ENCODE measurements at places on chromosomes 1 and 21.

- no peak for DNase-seq
Observed at GRCh38 chr1:214404154-214404553, 123.2 kb downstream of the SMYD2 start.

GRCh38 chr1:151989211-151989862 lies 4.3 kb downstream of the S100A10 start:
- no peak for DNase-seq

- DNase-seq, result no peak
Observed at GRCh38 chr21:38291874-38292273, 35.1 kb downstream of the KCNJ15 start.

DNA sequence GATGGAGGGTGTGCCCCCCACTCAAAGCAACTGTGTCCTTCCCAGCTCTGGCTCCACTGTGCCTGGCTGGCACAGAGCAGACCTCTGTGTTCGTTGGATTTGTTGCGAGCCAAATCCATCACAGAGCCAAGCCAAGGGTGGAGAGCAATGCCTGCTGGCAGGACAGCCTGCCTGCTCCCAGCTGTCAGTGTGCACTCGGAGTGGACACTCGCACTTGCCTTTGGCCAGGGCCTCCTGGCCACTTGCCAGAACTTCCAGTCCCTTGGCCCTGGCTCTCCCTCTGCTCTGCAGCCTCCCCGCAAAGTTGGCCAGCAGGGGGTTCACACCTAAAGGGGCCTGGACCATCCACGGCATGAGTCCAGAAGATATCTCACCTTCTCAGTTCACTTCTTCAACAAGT lies 16.4 kb downstream of the HEYL start:
- DNase-seq, result peak; percentile 25

DNA sequence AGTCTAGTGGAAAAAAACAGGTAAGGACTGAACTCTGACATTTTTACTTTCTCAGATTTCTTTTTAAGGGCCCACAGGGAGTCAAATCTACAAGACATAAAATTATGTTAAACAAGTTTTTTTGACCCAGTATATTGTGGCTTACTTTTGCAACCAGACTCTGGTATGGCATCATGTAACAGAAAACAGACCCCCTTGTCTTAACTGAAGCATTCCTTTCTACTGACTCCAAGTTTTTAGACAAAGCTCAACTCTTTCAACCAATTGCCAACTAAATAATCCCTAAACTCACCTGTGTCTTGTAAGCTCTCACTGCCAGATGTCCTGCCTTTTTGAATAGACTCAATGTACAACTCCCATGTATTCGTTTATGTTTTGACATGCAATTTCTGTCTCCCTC lies 64.3 kb downstream of the FASLG start:
- DNase-seq, result no peak

DNA sequence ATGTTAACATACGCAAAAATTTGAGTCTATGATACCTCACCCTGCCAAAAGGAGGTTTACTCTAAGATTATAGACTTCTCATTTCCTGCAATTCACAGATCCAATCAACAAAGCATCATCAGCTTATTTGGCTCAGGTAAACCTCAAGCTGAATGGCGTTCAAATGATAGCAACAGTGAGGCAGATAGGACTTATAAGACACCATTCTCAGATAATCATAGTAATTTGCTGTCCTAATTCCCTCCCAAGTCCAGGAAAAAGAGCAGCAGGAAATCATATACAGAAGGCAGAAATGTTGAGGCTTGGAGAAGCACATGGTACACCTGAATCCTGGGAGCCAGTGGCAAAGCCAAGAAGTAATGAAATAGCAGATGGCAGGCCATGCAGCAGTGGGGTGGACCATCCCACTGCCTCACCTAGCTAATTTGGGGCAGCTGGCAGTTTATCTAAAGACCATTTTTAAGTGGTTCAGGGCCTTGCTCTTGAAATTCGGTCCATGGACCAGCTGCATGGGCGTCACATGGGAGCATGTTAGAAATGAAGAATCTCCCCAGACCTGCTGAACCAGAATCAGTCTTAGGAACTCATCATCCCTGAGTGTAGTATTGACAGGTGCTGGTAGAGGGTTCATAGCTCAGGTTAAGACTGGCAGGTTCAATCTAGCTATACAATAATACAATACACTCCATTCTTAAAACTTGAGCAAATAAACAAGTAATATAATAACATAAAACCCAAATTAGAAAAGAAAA lies 57.7 kb downstream of the ASTN1 start:
- no peak for DNase-seq

DNA sequence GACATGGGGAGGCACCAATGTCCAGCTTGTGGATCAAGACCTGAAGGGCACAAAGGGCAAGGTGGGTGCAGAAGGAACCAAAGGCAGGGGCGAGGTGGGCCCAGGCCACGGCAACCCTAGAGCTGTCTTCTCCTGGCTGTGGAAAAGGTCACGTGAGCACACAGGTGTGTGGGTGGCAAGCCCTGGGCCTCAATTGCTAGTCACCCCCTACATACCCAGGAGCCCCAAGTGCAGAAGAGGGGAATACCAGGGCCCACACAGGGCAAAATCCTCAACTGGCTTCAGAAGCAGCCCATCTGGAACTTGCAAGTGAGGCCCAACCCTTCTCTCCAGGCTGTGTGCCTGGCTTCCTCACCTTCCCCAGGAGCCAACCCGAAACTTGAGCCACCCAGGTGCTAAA lies 25.6 kb downstream of the ZBTB17 start:
- no peak for DNase-seq

DNA sequence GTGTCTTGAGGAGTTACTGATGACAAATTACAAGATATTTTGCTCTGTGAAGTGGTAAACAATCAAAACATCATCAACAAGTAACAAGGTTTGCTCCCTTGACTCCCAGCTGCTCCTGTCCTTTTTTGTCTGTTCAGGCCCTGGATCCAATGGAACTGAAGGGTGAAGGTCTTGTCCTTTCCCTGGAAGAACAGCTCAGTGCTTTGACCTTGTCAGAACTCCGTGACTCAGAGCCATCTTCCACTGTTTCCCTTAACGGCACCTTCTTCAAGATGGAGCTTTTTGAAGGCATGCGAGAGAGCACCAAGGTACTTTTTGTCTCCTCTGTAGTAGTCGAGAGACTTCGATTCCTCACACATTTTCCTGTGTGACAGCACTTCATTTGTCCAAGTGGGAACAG lies 29.0 kb downstream of the TRIM45 start:
- no peak for DNase-seq

DNA sequence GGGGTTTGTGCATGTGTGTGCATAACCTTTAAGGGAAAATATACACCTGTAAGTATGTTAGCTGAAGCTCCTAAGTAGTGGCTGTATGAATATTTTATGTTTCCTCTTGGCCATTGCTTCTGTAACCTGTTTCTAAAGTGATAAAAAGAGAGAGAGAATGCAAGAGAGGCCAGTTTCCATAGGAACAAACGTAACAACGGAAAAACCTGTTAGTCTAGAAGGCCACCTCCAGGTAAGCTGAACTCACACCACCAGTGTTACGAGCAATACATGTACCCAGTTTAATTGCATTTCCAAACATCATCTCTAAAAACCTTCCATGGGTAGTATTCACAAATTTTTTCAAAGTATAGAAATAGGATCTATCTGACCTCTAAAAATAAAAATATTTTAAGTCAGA lies 63.1 kb downstream of the PLPPR4 start:
- no peak for DNase-seq

DNA sequence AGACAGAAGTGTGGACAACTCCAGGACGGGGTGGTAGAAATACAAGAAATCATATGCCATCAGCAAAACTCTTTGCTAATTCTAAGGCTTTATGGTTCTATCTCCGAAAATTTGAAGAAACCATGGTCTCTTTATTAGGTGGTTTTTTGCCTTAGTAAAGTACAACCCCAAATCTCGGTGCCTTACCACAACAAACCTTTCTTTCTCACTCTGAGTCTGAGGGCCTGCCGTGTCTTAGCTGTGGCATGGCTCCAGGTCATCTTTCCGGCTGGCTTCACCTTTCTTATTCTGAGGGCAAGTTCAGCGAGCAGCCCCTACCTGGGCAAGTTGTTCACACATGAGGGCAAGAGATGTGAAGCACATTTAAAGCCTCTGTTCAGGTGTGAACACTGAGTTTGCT lies 280.6 kb downstream of the TTLL7 start:
- DNase-seq, result no peak

- DNase-seq, result no peak
Observed at GRCh38 chr1:230140221-230141020, 73.4 kb downstream of the GALNT2 start.

DNA sequence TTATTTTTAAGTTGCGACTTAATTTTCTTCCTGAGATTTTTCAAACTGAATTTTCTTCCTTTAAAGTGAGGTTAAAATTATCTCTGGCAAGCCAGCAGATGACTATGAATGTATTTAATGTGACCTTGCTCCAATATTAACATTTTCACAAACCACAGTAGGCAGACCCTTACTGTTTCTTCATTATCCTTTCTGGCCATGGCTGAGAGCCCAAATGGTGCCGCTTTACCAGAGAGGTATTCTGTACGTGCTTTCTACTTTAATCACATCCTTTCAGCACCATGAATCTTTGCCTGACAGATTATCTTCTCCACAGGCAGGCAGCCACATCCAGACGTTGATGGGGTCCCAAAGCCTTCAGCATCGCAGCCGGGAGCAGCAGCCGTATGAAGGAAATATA lies 129.6 kb downstream of the LRRC40 start:
- no peak for DNase-seq

GRCh38 chr1:41485605-41486004 lies 1.1 kb upstream of the EDN2 start:
- DNase-seq, result no peak

- no peak for DNase-seq
Observed at GRCh38 chr1:17145648-17146047, 26.4 kb upstream of the PADI2 start.

GRCh38 chr1:116889380-116889779 lies 20.3 kb upstream of the PTGFRN start:
- no peak for DNase-seq

- DNase-seq, result no peak
Observed at GRCh38 chr21:29708401-29708800, 231.4 kb downstream of the GRIK1 start.

- no peak for DNase-seq
Observed at GRCh38 chr1:25450891-25451290, 20.2 kb downstream of the MACO1 start.

DNA sequence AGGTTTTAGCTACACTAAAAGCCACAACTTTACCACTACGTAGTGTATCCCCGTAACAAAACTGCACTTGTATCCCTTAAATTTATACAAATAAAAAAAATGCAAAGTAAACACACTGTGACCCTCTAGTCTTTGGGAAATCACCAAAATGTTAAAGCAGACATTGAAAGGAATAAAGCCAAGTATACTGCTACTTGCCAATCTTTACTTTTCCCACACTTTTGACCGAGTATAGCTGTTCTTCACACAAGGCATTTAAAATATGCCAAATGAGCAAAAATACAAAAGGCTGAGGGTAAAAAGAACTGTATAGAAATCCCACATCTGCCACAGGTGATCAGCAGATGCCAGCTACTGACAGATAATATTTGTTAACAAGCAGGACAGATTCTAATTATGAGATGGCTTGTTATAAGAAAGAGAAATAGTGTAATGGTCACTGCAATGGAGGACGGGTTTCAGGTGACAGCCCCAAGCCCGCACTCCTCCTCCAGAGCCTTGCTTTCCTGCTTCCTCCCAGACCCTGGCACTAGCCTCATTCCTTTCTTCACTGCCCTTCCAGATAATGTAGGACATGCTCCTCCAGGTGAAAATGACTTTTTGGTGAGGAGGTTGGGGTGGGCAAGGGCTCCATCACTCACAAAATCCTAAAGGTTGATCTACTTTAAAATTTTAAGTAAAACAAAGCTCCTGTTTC lies 18.1 kb downstream of the KCNT2 start:
- no peak for DNase-seq

GRCh38 chr1:154418062-154418921 lies 13.1 kb downstream of the IL6R start:
- no peak for DNase-seq

DNA sequence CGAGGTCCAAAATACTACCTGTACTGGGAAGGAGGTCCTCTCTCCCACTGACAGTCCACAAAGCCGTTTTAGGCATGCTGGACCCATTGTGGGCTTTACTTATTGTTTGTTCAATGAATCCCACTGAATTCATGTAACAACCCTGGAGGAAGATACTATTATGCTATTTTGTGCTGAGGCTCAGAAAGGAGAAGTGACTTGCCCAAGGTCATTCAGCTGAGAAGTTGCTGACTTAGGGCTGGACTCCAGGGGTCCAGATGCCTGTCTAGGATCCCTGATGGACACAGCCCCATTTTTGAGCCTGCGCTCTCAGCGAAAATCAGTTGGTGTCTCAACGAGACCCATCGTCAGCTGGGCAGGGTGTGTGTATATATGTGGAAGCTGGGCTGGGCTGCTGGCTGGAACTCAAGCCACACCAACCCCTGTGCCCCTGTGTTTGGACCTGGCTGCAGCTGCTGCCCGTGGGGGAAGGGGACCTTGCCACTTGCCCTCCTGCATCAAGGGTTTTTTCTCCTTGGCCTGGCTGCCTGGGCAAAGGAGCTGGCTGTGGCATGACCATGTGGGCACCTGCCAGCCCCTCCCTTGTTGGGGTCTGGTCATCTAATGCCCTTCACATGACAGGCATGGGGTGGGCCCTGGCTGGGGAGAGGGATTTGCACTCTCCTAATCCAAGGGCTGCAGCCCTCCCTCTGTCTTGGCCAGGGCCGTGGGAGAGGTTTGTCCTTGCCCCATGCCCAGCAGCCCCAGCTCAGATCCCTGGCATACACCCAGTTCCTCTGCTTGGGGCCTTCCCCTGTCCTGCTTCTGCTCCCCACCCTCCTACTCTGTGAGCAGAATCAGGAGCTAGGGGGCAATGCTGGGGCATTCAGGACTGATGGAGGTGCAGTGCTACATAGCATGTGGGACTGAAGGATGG lies 15.0 kb downstream of the KCNQ4 start:
- DNase-seq, result no peak

- DNase-seq, result peak; percentile 34
Observed at GRCh38 chr1:226674892-226675714, 64.0 kb downstream of the ITPKB start.

DNA sequence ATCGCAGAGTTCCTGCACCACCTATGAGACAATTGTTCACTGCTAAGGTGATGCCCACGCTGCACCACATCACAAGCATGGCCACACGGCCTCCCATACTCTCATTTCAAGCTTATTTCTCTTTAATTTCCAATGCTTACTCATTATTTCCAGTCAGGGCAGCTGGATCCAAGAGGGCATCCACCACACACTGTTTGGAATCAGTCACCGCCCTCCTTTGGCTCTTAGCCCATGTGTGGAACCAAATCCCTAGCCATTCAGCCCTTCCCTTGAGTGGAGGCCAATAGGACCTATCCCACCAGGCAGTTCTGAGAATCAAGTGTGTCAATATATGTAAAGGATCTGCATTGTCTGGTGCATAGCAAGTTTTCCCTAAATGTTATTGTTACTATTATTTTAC lies 26.3 kb upstream of the PALMD start:
- no peak for DNase-seq

- DNase-seq, result no peak
Observed at GRCh38 chr1:75672528-75673393, 51.7 kb upstream of the ACADM start.

DNA sequence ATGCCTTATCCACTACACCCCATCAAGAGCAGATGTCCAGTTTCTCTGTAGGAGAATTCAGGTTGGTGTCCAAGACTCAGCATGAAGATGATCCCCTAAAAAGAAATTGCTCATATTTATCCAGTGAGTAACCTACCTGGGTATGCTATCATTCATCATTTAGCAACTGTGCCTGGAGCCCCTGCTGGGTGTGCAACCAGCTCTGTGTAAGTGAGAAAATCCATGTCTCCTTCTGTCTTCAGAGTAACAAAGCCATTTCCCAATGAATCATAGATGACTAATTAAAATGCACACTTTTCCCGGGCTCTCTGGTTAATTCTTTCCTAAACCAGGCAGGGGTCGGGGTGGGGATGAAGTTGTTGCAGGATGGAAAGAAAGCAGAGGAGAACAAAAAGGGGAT lies 35.8 kb downstream of the OLFML3 start:
- DNase-seq, result no peak

Measured in hypothalamus (tissue), 51 donors.